Smooth muscle cell of trachea (primary cell): ENCODE measurements at places on chromosomes 2 and 18. TPM values are rescaled to one million over a fixed set of nuclear protein-coding genes. Genes with fewer than 3 reads are reported as not detected.

C1GALT1C1L gene
- total RNA-seq: 0.50 and 1.0 TPM in 2 replicates

CNGA3 gene
- under 0.01 and 0.17 TPM in 2 replicates for total RNA-seq

TMEM200C gene
- under 0.01 and 0.17 TPM in 2 replicates for total RNA-seq

CASP8 gene
- total RNA-seq: 22.0 and 37.1 TPM in 2 replicates

GPR155 gene
- 4.5 and 7.1 TPM in 2 replicates for total RNA-seq

LRRTM4 gene
- under 0.01 TPM in 1 of 2 replicates, not detected in the other for total RNA-seq

CAMKMT gene
- total RNA-seq: 6.0 and 9.2 TPM in 2 replicates

MYO5B gene
- under 0.01 TPM in 1 of 2 replicates, not detected in the other for total RNA-seq

GPR75 gene
- total RNA-seq: 1.3 and 1.5 TPM in 2 replicates

VWC2L gene
- total RNA-seq: not detected in 2 replicates

LRP1B gene
- not detected in 2 replicates for total RNA-seq

KRTCAP3 gene
- not detected in 2 replicates for total RNA-seq

IL18R1 gene
- 0.44 and 0.66 TPM in 2 replicates for total RNA-seq

CRYGD gene
- not detected in 2 replicates for total RNA-seq

TMEM178A gene
- total RNA-seq: 1.0 and 1.3 TPM in 2 replicates

GYPC gene
- 71.0 and 112 TPM in 2 replicates for total RNA-seq

GPATCH11 gene
- 3.6 and 10.6 TPM in 2 replicates for total RNA-seq

OTX1 gene
- total RNA-seq: 0.29 and 0.33 TPM in 2 replicates

PLEKHH2 gene
- 2.5 and 5.7 TPM in 2 replicates for total RNA-seq

KIF5C gene
- 0.50 and 0.58 TPM in 2 replicates for total RNA-seq
